GM18507 (cell line): ENCODE measurements at places on chromosomes 7 and 10.

- DNase-seq: no peak
Observed at GRCh38 chr7:127478024-127478355, 85.5 kb upstream of the ZNF800 start.

DNA sequence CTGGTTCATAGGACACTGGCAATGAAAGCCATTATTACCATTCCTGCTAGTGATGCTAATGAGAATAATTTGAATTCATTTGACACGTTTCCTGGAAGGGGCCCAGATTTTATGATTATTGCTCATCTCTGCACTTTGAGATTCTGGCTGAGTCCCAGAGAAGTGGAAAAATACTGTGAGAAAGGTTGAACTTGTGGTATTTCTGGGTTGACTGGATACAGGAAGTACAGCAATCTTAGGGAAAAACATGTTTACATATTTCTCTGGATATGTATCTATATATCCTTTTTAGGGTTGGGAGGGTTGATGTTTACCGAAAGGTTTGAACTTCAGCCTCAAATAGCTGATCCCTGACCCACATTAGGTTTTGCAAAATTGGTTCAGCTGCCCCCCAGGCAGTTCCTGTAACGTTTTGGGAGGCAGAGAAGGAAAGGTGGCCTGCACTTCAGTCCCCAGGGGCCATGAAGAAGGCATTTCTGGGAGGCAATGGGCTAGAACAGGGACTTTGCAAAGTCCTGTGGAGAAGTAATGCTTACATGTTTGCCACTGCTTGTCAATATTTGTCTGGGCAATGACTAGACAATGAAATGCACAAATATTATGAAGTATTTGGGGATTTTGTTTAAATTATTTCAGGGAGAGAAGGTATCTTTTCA, 253.7 kb upstream of the PITRM1 start:
- no peak for DNase-seq

GRCh38 chr7:64999165-65000004, 7.1 kb downstream of the ERV3-1 start:
- DNase-seq: no peak

GRCh38 chr7:116940689-116941370, 12.5 kb upstream of the ST7 start:
- DNase-seq: no peak

- no peak for DNase-seq
Observed at GRCh38 chr10:12635127-12635541, 285.8 kb downstream of the CAMK1D start.
